ENCODE measurements at places on chromosomes 16 and 17.

GRCh38 chr17:43661699-43662412 lies at the start of gene MEOX1:
MEOX1 (minus strand) TSS chr17:43661922; CDS start chr17:43661534, 388 bp downstream.
- peak; percentile 57 for DNase-seq

DNA sequence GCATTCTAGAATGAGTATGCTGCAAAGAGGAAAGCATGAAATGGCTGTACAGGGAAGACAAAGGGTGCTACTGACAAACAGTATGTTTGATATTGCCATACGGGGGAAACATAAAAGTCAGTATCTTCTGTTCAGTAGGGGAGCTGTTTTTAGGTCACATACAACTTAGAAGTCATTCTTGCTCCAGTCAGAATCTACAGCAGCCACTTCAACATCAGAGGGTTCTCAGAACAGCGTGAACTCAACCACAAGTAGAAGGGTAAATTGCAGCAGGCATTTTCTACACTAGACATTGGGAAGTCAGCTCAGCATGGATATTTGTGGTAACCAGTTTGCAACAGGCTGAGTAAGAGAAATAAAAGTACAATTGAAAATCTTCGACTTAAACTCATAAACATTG lies 1241.8 kb upstream of the GOT2 start:
- no peak for DNase-seq

DNA sequence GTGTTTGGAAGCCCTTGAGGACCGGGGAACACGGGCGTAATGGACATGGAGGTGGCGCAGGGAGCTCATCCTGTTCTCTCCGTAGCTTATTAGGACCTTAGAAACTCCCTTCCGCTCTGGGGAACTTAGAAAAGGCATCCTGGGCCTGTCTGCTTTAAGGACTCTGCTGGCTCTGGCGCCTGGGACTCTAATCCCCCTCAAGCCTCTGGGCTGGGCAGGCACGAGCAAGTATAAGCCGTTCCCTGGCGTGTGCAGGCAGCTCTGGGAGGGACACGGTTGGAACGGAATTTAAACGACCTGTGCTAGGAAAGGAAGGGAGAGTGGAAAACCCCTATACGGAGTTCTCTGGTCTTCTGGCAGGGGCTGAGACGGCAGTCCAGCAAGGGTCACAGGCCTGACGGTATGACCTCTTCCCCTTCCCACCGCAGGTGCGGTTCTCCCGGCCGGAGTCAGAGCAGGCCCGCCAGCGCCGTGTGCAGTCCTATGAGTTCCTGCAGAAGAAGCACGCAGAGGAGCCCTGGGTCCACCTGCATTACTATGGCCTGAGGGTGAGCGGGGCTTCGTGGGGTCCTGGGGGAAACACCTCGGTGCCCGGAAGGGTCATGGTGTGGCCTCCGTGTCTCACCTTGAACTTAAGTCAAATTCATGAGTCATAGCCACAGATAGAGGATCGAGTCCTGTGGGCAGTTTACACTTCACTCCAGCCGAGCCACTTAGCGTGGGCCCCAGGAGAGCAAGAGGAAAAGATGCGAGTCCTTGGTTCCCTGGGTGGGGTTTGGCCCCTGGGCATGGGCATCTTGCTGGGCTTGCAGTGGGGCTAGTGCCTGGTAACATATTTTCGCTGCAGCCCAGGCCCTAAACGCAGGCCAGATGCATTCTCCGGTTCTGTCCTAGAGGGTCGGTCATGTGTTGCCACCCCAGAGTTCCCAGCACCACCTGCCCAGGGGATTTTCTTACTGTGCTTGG lies 17.7 kb downstream of the POLR3E start:
- DNase-seq: no peak

DNA sequence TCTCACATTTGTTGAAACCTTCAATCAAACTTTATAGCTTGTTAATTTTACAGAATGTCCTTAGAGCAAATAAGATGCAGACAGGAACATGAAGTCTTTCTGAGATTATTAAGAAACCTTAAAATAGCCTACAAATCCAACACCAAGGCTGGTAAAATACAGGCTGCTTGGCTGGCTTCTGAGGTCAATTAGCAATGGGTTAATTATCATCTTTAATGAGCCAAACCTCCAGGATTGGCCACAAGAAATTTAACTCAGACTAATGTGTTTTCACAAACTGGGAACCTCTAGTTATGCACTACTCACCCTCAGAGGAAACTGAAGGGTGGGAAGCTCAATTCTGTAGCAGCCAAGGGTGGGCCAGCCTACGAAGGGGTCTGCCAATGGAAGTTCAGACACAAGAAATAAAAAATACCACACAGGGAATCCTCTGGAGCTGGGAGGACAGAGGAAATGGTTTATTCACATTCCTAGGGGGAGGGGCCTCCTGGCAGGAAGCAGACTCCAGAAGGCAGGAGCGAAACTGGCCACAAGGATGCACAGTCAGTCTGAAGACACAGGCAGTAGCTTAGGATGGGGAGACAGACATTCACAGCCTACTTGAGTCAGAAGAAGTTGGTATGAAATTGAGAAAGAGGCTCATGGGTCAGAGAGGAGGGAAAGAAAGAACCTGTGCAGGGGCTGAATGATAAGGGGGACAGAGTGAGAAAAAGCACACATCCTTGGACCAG lies 36.1 kb downstream of the HIC1 start:
- DNase-seq: no peak

DNA sequence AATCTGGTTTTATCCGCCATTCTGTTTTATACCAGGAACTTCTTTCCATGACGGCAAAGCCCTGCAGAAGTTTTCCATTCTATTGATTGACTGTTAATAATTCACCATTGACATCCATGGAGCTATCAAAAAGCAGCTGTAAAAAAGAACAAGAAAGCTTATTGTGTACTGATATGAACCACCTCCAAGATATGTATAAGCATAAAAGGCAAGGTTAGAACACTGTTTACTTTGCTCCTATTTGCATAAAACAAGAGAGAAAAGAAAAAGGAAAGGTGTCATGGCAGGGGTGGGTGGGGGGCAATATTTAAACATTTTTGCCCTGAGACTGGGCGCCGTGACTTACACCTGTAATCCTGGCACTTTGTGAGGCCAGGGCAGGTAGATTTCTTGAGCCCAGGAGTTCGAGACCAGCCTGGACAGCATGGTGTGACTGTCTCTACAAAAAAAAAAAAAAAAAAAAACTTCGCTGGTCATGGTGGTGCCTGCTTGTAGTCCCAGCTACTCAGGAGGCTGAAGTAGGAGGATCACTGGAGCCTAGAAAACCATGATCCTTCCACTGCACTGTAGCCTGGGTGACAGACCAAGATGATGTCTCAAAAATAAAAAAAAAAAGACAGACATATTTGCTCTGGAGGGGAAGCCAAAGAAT lies 52.5 kb downstream of the TMEM114 start:
- DNase-seq: no peak

DNA sequence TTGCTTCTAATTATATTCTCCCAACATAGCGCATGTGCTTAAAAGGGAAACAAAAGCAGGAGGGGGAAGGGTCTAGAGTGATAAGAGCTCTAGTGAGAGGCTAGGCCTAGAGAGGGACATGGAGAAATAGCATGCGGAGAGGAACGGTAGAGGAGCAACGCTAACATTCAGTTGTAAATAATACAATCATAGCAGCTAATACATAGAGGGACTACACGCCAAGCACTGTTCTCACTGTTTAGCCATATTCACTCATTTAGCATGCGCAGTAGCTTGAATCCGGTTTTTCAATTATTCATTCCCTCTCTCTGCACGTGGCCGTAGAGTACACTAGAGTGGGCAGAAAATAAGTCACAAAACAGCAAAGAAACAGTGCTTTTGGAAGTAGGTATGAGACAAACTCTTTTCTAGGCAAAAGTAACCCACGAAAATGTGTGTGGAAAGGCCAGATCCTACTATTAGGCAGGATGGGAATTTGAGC lies 1.7 kb upstream of the ALOX12 start:
- DNase-seq: no peak

DNA sequence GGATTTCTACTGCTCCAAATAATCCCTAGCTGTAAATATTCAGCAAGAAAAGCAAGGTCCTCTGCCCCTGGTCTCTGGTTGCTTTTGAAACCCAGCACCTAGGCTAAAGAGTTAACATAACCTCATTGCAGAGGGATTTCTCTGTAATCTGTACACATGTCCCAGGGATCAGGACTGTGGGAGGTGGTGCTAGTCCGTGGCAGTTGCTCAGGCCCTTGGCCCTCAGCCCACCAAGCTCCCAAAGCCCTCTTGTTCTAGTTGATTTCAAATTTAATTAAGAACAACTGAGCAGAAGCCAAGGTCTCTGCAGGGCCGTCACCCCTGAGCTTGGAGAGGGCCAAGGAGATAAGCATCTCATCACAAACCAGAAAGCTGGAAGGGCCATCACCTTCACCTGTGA lies 181.1 kb downstream of the SOX9 start:
- DNase-seq: no peak

Measured in activated CD8-positive, alpha-beta T cell treated with anti-CD3 and anti-CD28 coated beads for 36 hours (primary cell).